ENCODE measurements at places on chromosomes 4 and X.

DNA sequence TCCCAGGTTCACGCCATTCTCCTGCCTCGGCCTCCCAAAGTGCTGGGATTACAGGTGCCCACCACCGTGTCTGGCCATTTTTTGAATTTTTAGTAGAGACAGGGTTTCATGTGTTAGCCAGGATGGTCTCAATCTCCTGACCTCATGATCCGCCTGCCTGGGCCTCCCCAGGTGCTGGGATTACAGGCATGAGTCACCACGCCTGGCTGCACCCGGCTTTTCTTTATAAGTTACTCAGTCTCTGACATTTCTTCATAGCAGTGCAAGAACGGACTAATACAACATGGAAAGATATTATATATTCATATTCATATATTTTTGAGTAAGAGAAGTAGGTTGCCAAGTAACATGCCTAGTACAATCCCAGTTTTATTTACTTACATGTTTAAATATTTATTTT is 22.9 kb downstream of the SHROOM3 start:
- DNase-seq, result no peak

DNA sequence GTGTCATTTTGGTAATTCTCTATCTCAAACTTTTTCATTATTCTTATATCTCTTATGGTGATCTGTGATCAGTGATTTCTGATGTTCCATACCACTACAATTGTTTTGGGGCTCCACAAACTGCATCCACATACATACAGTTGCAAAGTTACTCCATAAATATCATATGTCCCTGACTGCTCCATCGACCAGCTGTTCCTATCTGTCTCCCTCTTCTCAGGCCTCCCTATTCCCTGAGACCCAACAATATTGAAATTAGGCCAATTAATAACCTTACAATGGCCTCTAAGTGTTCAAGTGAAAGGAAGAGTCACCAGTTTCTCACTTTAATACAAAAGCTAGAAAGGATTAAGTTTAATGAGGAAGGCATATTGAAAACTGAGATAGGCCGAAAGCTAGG is 108.7 kb downstream of the ANAPC10 start:
- DNase-seq, result no peak

- peak; percentile 37 for DNase-seq
These were observed 33.4 kb upstream of the SRD5A3 start for GRCh38 chr4:55312489-55313101.

GRCh38 chr4:76626686-76627465 is 191.8 kb downstream of the SHROOM3 start:
- DNase-seq, result no peak

DNA sequence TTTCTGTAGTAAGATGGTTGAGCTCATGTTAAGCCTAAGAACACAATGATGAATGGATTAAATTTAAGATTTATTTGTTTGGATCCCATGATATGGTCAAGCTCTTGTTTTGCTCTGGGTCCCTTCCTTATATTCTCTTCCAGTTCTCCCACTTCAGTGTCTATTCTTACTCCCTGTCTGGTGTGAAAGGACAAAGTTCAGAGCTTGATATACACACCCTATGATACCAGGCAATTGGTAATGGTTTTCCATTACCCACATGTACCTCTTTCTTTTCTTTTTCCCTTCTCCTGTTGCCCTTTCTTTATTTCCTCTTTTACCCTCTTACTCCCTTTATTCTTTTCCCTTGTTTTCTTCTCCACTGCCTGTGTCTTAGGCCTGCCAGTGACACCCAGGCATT is 223.6 kb downstream of the RAPGEF2 start:
- no peak for DNase-seq

GRCh38 chr4:133865612-133866327 is 335.8 kb downstream of the PABPC4L start:
- no peak for DNase-seq

DNA sequence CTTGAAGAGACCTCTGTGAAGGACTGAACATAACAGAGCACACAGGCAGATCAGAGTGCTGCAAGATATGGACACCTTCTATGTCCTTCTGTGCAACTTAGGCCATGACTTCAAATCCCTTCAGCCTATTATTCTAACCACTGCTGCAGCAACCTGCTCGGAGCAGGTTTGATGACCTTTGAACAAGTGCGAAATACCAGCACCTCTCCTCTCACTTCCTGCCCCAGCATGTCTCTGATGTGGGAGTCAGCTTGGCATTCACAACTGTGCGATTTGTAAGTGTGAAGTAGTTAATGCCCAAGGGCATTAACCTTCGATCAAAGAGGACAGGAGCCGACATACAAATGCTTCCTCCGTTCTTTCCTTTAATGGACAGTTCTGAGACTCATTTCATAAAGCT is 1.6 kb upstream of the EXOC1 start:
- peak; percentile 34 for DNase-seq

- no peak for DNase-seq
These were observed 332.5 kb upstream of the TRAM1L1 start for GRCh38 chr4:117417856-117418255.

- no peak for DNase-seq
These were observed 4.7 kb downstream of the NKX1-1 start for GRCh38 chr4:1401409-1402020.

DNA sequence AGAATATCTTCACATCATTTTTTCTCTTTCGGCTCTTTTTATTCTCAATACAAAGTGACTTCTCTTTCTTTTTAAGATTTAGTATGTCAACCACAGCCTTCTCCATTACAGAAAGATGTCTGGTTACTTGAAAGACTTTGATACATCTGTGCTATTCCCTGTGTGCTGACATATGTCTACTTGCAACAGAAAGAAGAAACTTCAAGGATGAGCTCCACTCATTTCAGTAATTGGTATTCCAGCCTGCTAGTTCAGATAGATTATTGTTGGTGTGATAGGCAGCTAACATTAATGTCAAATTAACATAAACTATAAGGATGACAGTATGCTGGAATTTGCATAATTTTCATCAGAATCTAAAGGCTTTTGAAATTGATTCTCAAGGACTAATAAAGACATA is 948.7 kb downstream of the PCDH18 start:
- no peak for DNase-seq

DNA sequence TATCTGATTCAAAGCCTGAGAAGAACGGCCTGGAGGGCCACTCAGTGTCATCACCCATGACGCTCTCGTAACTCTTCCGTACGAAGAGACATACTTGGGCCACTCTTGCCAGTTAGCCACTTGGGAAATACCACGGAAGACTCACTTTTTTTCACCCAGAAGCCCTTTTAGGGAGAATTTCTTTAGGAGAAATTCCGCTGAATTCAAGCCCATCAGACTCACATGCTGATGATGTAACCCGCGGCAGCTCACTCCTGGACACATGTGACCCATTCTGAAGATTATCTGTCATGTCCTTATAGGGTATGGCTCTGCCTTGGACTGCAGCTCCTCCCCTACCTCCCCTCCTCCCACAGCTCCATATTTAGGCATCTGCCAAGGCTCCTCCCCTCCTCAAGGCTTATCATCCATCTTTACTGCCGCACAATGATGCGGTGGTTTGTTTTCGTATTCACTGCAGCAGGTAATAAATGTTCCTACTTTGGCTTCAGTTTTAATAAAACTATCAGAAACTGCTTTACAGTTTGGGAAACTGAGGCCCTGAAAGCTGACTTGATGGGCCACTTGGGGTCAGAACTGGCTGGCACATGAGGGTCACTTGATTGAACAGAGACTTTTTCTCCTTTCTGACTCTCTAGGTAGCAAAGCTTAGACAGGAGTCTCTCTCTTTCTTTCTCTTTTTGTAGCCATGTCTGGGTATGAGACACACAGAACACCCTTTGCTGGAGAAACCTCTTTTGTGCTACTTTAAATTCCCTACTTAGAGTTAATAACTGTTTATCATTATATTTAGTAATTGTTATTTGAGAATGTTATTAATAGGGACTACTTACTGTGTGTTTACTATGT is 42.1 kb downstream of the RHOH start:
- peak; percentile 89 for DNase-seq

- no peak for DNase-seq
These were observed 80.9 kb downstream of the CNGA2 start for GRCh38 chrX:151815398-151815797.

DNA sequence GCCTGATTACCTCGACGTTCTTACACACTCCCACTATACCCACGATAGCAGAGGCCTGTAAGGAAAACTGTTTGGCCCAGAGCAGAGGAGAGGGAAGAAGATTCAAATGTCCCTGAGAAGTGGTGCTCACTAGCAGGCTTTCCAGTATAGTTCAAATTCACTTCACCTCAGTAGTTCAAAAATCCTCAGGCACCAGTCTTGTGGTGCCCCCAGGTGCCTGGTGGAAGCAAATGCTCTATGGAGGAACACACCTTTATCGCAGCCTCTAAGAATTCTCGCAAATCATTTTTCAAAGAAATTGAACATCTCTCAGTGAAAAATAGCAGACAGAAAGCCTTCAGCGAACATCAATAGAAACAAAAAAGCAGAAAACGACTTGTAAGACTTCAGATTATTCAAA is 12.2 kb upstream of the MTMR1 start:
- DNase-seq, result no peak

- DNase-seq, result no peak
These were observed 324.8 kb upstream of the INTU start for GRCh38 chr4:127307996-127308395.

GRCh38 chr4:8015512-8015911 is 75.9 kb upstream of the AFAP1 start:
- DNase-seq, result no peak

- peak; percentile 86 for DNase-seq
These were observed at the start of gene TMEM156 for GRCh38 chr4:39032218-39033085. Gene TMEM156, minus strand, starts transcription at chr4:39032409. Its CDS starts 96 bp downstream, at chr4:39032313.

GRCh38 chr4:234178-234577 is 71.1 kb downstream of the ZNF732 start:
- no peak for DNase-seq

- DNase-seq, result no peak
These were observed 33.6 kb upstream of the NOCT start for GRCh38 chr4:138981930-138982390.

GRCh38 chr4:148023512-148024181 is 291.8 kb downstream of the ARHGAP10 start:
- no peak for DNase-seq

GRCh38 chr4:101784957-101785356 is 5.6 kb upstream of the BANK1 start:
- DNase-seq, result no peak

DNA sequence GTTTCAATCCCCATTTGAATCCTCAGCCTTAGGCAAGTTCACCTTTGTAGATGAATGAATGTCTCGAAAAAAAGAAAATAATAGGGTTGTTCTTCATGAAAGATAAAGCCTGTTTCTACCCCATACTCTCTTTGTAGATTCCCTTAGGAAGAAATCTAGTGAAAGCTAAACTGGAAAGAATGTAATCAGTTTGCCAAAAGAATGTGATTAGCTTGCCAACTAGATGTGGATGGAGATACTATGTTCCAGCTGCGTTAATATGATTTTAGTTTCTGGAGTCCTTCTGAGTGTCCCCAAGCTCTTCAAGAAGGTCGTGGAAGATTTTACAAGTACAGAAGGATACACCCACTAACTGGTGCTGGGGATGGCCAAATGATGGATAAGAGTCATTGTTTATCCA is 162.3 kb upstream of the EDNRA start:
- DNase-seq, result no peak

DNA sequence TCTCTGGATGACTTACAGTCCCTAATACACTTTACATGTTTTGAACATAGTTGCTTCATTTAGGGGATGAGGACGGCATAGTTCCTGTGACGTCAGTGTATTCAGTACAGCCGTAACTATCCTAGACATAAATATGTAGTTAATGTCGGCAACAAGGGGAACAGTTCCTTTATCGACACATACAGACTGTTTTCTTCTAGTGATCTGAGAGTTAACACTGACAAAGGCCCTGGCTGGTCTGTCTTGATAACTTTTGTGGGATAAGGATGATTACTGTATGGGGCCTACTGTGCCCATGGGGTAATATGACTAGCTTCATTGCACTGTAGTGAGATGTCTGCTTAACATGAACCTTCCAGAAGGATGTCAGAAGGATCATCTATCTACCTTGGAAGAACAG is 131.2 kb downstream of the ZNF518B start:
- no peak for DNase-seq

DNA sequence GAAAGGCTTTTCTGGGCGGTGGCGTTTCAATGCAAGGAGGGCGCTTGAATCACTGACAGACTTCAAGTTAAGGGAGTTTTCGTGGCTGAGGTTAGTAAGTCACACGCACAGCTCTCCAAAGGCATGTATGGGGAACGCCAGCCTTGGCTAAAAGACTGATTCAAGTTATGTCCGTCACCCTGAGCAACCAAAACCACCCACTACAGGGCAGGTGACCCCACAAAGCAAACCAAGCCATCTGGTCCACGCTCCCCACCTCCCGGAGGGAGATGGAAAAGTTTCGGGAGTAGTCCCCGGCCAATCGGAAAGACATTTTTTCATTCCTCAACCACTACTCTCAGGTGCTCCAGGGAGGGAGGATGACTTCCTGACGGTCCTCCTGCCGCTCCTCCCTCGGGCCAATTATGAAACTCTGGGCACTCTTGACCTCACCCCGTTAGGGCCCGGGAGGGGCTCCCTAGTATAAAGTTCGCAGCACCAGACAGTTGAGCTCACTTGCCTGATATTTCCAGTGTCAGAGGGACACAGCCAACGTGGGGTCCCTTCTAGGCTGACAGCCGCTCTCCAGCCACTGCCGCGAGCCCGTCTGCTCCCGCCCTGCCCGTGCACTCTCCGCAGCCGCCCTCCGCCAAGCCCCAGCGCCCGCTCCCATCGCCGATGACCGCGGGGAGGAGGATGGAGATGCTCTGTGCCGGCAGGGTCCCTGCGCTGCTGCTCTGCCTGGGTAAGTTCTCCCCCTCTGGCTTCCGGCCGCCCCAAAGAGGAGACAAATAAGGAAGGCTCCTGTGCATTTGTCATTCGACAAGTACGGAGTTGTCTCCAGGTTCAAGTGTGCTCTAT is at the start of gene EREG:
TSS of gene EREG (plus strand) at position 494 of the 840 bp plus-strand sequence. CDS start at position 658, 164 bp downstream.
- DNase-seq, result no peak

DNA sequence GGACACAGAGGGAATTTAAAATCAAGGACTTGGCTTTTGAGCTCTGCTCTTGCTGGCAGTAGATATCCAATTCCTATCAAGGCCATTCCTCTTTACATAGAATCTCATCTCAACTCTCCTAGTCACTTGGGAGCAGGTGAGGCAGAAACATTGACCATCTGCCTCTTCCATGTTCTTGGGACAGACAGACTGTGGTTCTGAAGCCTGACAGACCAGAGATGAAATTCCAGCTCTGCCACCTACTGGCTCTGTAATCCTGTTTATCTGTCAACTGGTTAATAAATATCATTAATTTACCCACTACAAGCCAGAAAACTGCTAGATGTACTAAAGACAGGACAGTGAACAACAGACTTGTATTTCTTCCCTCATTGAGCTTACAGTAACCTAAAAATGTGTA is 300.8 kb downstream of the ADGRL3 start:
- no peak for DNase-seq

GRCh38 chr4:184448821-184449220 is 25.5 kb downstream of the IRF2 start:
- DNase-seq, result peak; percentile 20

DNA sequence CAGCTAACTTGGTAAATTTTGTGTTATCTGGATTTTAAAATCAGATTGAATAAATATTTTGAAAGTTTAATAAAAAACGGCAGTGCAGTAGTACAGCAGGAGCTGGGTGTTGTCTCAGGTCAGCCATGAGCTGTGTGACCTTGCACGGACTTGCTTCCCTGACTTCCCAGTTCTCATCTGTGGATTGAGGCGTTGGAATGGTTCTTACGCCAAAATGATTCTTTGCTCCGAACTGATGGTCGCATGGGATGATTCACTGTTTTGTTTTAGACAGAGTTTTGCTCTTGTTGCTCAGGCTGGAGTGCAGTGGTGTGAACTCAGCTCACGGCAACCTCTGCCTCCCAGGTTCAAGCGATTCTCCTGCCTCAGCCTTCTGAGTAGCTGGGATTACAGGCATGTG is 45.0 kb downstream of the RGS12 start:
- DNase-seq, result no peak

GRCh38 chrX:77450996-77451395 is 3.8 kb downstream of the FGF16 start:
- DNase-seq, result no peak
